Cardiac ventricle fibroblast (primary cell): ENCODE measurements at places on chromosomes 2 and 18. TPM values are rescaled to one million over a fixed set of nuclear protein-coding genes. Genes with fewer than 3 reads are reported as not detected.

The ARHGAP15 gene
- not detected in 2 replicates for total RNA-seq

The TEX44 gene
- not detected in 2 replicates for total RNA-seq

The R3HDM1 gene
- total RNA-seq: 16.0 and 21.7 TPM in 2 replicates

The CFC1 gene
- total RNA-seq: not detected in 2 replicates

The RIT2 gene
- not detected in 2 replicates for total RNA-seq

The SLC38A11 gene
- not detected in 2 replicates for total RNA-seq

The CD207 gene
- not detected in 2 replicates for total RNA-seq

The UGT1A4 gene
- 0.34 TPM in 1 of 2 replicates, not detected in the other for total RNA-seq

The PREB gene
- 54.4 and 60.6 TPM in 2 replicates for total RNA-seq

The TRPM8 gene
- not detected in 2 replicates for total RNA-seq

The WDR35 gene
- total RNA-seq: 4.3 and 4.8 TPM in 2 replicates

The G6PC2 gene
- not detected in 2 replicates for total RNA-seq

The PAPOLG gene
- total RNA-seq: 9.9 and 12.1 TPM in 2 replicates

The TSN gene
- total RNA-seq: 31.0 and 35.7 TPM in 2 replicates
